Adrenal gland (tissue), 19 donors: ENCODE measurements at places on chromosomes 11 and 22. TPM values are rescaled to one million over a fixed set of nuclear protein-coding genes. Genes with fewer than 3 reads are reported as not detected.

CLMP gene
- total RNA-seq = 26.3 TPM

USP2 gene
- 1.8 TPM for total RNA-seq

GRCh38 chr11:15378941-15379340 lies 264.2 kb downstream of the INSC start:
- no peak for DNase-seq
- no peak overlapping the region for H3K27ac ChIP-seq
- no peaks in the 10 kb centered on the region for H3K27me3 ChIP-seq
- H3K36me3 ChIP-seq = no peaks in the 10 kb centered on the region

DNA sequence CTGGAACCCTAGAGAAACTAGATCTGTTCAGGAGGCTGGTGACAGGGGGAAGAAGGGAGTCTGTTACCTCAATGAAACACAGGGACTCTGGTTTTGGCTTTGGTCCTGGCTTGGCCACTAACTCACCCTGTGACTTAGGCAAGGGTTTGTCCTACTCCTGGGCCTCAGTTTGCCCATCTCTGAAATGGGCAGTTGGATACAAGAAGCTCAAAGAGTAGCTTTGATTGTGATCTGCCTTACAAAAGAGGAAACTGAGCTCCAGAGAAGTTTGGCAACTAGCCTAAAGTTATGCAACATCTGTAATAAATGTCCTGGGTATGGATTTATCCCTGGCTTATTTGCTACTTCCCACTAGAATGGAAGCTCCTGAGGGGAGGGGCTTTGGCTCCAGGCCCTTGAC lies 24.0 kb upstream of the LMO1 start:
- peaks cover 11% of the 10 kb centered on the region for H3K4me1 ChIP-seq
- no peaks in the 10 kb centered on the region for H3K27me3 ChIP-seq
- H3K27ac ChIP-seq = no peak overlapping the region
- DNase-seq = no peak
- H3K4me3 ChIP-seq = no peak overlapping the region

BDNF gene
- total RNA-seq = not detected

DNA sequence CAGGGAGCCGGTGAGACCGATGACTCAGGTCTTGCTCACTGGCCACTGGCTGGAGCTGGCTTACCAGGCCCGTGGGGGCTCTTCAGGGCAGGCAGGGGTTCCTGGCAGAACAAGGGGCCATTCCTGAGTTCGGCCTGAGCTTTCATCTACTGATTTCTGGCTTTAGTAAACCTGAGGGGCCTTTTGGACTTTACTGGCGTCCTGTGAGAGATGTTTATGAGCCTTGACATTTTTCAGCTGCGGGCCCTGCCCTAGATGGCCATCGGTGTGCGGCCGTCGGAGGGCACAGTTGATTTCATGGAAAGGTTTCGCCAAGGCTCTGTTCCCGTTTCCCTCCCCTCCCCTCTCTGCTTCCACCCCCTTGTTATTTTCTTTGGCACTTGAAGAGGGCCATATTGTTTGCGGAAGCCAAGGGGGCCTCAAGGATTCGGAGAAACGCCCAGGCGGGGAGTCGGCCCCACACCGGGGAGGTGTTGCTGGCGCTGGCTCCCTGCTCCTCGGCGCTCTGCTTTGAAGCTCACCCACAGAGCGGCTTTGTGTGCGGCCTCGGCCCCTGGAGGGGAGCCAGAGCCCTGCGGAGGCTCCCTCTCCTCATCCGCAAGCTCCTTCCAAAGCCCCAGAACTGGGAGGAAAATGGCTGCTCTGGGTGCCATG lies 17.7 kb downstream of the ELF5 start:
- no peak overlapping the region for H3K27ac ChIP-seq
- no peaks in the 10 kb centered on the region for H3K4me1 ChIP-seq
- no peak overlapping the region for H3K4me3 ChIP-seq

DNA sequence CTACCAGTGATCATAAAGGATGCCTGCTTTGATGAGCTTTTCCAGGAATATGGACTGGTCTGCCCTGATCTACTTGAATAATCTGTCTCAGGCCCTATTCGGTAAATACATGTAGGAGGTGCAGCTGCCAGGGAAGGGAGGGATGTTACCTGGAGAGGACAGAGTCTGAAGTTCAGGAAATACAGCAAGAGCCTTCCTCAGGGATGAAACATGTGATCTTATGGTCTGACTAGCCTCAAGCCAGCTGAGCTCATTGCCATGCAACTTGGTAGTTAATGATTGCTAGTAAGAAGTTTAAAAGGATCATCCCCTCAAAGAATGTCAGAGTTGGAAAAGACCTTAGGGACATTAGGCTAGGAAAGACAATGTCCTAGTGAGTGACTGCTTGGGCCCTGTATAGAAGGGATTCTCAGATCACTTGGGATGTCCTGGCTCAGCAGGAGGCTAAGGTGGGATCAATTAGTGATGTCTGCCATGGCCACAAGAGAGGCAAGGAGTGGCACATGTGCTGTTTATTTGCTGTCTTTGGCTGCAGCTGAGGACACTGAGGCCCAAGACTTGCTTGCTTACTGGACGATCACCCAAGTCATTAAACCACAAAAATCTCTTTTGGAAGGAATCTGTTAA lies 18.5 kb downstream of the PTPRJ start:
- H3K27me3 ChIP-seq = no peaks in the 10 kb centered on the region
- H3K4me1 ChIP-seq = peaks cover 7% of the 10 kb centered on the region
- no peak overlapping the region for H3K27ac ChIP-seq
- H3K36me3 ChIP-seq = no peaks in the 10 kb centered on the region

LSP1 gene
- total RNA-seq = 4.0 TPM

DNA sequence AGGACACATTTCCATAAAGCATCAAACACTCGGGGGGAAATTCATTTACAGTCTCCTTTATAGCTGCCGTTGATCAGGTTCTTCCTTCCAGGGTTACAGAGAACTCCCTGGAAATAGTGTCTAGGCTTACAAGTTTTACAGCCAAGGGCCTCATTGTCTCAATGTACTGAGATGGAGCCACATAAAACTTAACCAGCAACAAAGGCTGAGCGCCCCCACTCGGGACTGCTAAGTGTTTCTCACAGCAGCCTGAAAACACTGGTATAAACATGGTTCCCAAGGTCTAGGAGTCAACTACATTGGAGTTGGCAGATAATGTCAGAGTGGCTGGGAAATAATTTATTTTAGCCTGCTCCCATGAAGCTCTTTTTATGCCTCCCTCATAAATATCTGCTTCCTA lies 686.2 kb downstream of the OPCML start:
- H3K4me3 ChIP-seq = no peak overlapping the region
- no peaks in the 10 kb centered on the region for H3K27me3 ChIP-seq
- no peak overlapping the region for H3K27ac ChIP-seq
- H3K36me3 ChIP-seq = no peaks in the 10 kb centered on the region

DNA sequence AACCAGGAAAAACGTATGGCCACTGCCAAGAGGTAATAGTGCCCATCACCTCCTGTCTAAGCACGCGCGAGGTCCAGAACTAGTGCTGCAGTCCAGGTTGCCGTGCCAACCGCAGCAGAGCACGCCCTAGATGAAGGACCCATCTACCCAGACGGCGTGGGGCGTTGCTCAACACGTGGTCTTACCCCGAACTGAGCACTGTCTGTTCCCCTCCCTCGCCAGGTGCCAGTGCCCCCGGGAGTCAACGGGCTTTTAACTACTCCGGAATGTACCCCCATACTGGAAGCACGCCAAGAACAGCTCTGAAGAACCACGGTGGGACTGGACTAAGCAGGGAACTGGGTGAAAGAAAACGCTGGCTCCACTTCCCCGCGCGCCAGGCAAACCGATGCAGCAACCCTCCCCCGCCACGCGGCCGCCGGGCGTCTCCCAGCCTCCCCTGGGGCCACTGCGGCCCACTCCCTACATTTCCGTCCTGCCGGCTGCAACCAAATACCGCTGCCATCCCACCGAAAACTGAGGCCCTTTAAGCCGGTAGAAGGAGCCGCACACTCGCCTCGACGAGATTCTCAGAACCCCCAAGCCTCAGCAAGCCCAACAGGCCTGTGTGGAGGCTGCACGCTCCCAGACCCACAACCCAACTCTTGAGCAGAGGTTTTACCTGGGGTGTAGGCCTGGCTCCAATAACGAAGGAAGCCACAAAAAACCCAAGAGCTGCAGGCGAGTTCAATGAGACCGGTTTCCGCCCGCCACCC lies at the start of gene HSPA8:
TSS of gene HSPA8 (minus strand) at position 734 of the 755 bp plus-strand sequence. CDS start 812 bp downstream, outside the sequence.
- no peaks in the 10 kb centered on the region for H3K36me3 ChIP-seq
- no peaks in the 10 kb centered on the region for H3K27me3 ChIP-seq
- H3K4me3 ChIP-seq = peak within 1 kb of the TSS; percentile 89
- DNase-seq = peak; percentile 83
- peaks cover 17% of the 10 kb centered on the region for H3K4me1 ChIP-seq
- H3K27ac ChIP-seq = peak within 1 kb of the TSS; percentile 99

- H3K4me1 ChIP-seq = peaks cover 8% of the 10 kb centered on the region
- no peak for DNase-seq
- H3K27ac ChIP-seq = no peak overlapping the region
- H3K36me3 ChIP-seq = no peaks in the 10 kb centered on the region
Observed at GRCh38 chr11:44624761-44625221, 59.3 kb downstream of the CD82 start.
